ENCODE measurements at places on chromosomes 2 and 18.

DNA sequence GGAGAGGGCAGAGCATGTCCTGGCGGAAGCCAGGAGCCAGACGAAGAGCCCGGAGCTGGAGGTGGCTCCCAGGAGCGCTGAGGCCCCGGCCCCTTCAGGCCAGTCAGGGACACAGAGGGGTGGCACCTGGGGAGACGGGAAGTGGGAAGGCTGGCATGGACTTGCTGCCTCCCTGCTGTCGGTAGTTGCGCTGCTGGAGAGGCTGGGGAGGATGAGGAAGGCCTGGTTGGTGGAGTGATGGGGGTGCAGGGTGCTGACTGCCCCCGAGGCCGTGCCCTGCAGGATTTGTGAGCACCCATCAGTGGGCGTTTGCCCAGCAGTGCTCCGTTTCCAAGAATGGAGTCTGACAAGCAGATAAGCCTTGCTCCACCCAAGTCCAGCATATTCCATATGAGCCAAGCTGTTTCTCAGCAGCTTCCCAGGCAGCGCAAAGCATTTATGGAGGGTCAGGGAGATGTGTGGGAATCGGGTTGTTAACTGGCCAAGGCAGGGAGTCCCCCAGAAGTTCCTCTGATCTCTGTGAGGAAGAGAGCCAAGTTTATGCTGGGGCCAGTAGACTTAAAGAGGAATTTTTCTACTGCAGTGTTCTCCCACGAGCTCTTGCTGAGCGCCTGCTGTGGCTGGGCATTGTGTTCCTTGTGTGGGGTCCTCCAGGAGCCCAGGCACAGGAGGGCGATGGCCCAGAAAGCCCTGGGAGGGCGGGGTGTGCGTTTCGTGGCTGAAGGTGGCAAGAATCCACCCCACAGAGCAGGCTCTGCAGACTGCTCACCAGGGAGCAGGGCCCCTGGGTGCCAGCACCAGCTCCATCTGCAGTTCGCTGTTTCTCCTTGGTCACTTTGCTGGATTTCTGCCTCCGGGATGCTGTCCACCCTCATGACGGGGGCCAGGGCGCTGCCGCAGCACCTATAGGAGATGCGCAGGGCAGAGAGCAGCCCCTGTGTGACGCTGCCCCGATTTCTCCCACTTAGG lies 250.2 kb downstream of the ALPK2 start:
- DNase-seq = no peak

DNA sequence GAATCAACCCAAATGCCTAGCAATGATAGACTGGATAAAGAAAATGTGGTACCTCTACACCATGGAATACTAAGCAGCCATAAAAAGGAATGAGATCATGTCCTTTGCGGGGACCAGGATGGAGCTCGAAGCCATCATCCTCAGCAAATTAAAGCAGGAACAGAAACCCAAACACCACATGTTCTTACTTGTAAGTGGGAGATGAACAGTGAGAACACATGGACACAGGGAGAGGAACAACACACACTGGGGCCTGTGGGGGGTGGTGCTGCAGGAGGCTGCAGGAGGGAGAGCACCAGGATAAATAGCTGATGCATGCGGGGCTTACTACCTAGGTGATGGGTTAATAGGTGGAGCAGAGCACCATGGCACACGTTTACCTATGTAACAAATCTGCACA lies 8.4 kb upstream of the PID1 start:
- no peak for DNase-seq

DNA sequence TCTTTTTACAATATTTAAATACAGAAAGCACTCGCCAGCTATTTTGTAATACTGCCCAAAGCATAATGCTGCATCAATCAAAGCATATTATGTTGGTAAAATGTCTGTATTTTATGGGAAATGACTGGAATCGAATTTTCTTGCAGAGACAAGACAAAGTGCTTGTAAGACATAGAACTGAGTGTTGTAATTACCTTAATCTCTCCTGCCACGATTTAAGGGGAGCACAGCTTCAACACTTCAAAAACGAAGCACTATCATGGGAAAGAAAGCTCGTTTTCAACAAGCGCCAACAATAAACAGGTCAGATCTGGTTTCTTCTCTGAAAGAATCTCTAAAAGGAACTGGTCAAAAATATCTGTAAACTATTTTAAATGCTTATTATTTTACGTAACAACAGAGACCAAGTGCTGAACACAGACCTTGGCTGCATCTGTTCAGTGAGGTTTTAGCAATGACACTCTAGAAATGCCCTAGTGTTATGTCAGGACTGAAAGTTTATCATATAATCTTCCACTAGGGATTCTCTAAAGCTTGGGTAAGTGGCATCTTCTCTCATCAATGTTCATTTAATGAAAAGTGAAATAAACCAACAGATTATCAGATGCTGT lies 19.0 kb downstream of the RND3 start:
- DNase-seq = no peak

DNA sequence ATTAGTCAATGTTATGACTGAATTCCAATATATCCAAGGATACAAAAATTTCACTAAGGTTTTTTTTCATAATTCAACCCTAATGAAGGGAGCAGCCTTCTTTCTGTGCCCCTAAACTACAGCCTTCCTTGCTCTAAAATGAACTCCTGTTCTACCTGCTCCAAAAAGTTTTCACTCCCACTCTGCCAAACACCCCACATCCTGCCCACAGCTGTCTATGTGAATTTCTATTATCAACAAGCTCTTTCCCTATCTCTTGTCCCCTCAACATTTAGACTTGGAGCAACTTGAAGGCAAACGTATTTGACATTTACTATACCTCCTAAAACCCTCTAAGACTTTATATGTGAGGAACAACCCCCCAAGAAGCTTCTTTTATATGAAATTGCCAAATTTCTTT lies 2.5 kb downstream of the STAT4 start:
- DNase-seq = no peak

GRCh38 chr2:236866542-236867340 lies 218.9 kb upstream of the COPS8 start:
- no peak for DNase-seq

DNA sequence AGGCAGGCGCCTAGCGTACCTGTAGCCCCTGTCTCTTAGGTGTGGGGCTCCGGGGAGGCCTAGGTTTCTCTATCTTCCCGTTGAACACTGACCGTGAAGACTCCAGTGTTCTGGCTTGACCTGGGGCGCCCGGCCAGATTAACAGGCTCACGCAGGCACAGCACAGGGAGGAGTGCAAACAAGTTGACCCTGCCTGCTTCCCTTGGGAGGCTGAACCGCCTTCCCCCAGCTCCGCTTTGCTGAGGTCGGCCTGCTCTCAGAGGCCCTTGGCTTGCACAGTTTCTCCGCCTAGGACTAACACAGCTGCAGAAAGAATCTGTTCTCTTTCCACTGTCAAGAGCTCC lies 567 bp downstream of the PCYOX1 start:
- peak; percentile 69 for DNase-seq

GRCh38 chr2:172196768-172197431 lies 94.2 kb upstream of the DLX2 start:
- peak; percentile 40 for DNase-seq

DNA sequence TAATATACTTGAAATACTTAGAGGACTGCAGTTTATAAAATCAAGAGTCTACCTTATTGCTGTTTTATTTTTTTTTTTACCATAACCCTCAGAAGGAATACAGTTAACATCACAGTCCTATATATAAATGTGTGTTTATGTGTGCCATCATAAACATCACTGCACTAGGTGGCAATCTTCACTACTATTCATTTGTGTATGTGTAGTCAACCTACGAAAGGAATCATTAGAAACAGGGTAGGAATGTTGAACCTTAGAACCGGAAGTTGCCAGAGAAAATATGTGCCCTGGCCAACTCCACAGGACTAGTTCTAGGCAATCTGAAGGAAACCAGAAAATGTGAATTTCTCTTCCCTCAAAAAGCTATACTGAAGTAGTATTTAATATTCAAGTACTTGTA lies 3.4 kb downstream of the GEN1 start:
- DNase-seq = no peak

DNA sequence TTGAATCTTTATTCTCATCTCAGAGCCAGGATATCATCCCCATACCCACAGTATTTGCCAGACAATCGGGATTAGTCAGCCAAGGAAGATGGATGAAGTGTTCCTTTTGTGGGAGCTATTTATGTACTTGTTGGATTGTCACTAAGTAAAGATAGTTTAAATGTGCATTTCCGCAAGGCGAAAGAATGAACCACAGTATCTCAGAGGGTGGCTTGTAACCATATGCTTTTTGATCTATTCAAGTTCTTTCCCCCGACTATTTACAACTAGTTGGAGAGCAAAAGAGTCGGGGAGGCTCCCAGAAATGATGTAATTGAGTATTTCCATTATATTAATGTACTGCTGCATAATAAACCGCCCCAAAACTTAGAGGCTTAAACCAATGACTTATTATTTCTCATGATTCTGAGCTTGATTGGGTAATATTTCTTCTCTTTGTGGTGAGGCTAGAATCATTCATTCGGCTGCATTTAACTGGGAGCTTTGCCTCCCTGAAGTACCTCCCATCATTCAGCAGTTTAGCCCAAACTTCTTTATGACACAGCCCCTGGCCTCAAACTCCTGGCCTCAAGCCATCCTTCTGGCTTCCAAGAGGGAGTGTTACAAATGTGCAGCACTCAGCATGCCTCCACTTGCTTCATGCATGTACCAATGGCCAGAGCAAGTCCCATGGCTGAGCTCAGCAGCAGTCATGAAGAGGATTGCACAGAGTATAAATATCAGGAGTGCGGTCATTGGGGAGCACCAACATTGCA lies 423.7 kb downstream of the METTL4 start:
- no peak for DNase-seq

GRCh38 chr2:190627448-190628412 lies 21.2 kb upstream of the NAB1 start:
- no peak for DNase-seq

DNA sequence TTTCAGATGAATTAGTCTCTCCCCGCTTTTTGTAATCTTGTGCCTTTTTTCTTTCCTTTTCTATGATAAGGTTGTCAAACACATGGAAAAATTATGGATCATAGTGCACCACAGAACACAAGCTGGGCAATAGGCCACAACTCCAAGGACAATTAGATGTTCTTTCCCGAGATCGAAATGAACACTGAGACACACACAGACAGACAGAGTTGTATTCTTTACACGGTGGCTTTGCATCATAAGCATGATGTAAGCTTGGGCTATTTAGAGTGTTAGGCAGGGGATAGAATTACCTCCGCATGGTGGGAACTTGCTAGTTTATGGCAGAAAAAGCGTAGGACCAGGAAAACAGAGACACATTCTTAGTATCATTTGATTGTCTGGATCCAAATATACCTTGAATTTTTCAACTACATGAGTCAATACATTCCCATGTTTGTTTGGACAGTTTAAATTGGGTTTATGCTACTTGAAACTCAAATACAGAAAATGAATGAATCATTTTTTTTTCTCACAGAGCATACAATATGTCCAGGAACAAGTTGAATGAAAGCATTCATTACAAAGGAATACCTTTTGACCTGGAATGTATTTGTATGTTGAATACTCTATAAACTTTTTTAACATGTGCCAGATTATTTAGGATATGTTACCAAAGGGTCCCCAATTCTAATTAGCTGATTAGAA lies 1611.5 kb upstream of the TMEFF2 start:
- no peak for DNase-seq

DNA sequence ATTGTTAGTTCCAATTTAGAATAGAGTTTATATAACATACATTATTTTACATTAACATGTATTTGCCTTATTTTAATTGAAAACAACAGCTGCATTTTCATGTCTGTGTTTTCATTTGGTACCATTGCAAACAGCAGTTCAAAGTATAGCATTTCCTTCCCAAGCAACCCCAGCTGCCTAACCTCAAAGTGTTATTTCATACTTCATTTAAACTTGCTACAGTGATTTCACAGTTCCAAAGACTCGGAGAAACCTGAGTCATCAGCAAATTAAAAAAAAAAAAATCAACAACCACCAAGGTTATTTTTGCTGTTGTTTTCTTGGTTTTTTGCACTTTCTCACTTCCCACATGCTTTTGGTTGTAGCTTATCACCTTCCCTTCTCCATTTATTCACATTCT lies 236.5 kb upstream of the SPHKAP start:
- DNase-seq = peak; percentile 1

Measured in foreskin fibroblast (primary cell).